Stimulated activated CD8-positive, alpha-beta memory T cell treated with anti-CD3 and anti-CD28 coated beads, Interleukin-2, amount 100 ng/mL, for 1 hour (primary cell): ENCODE measurements at places on chromosomes 3 and 15.

DNA sequence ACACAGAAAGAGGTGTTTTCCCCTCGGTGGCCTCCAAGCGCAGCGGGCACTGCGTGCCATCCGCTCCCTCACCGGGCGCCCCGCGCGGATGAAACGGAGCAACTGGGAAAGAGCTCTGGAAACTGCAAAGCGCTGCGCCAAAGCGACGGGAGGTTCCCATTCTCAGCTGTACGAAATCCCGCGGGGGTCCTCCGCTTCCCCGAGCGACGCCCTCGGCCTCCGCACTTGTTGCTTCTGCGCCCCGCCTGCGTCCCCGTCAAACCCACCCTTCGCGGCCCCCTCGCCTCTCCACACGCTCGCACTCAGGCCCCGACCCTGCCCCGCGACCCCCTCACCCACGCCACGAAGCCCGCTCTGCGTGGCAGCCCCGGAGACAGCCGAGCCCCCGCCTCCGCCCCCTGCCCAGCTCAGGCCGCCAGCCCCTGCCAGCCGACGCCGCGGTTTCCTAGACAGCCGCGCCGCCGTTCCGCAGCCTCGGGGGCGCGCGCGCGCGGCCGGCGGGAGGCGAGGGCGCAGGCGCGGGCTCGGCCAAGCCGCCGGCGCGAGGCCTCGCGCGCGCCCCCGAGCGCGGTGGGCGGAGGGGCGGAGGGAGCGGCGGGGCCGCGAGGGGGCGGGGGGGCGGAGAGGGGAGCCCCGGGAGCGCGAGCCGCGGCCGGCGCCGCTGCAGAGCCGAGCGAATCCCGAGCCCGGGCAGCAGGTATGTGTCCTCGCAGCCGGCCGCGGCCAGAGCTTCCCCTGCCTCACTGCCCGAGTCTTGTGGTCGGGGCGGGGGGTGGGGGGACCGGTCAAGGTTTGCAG is at the start of gene TMEM266:
TSS of gene TMEM266 (plus strand) at position 666 of the 798 bp plus-strand sequence. CDS start 74,279 bp downstream, outside the sequence.
- DNase-seq = no peak

- DNase-seq = no peak
These were observed 84.9 kb upstream of the TBL1XR1 start for GRCh38 chr3:177282119-177282655.

DNA sequence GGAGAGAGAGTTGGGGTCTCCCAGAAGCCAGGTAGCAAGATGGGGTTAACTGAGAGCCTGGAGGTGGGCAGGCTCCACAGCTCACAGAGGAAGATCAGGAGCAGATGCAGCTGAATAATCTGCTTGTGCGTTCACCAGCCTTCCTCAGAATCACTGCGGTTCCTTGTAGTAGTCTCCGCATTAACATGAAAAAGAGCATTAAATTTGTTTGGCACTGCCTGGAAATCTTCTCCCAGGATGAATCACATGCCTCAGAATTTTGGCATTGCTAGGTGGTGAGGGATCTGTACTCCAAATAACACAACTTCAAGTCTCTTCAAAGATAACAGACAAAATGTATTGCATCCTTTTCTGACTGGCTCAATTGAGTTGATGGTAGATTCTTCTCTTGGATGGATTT is 700.6 kb upstream of the ARRDC4 start:
- DNase-seq = no peak

DNA sequence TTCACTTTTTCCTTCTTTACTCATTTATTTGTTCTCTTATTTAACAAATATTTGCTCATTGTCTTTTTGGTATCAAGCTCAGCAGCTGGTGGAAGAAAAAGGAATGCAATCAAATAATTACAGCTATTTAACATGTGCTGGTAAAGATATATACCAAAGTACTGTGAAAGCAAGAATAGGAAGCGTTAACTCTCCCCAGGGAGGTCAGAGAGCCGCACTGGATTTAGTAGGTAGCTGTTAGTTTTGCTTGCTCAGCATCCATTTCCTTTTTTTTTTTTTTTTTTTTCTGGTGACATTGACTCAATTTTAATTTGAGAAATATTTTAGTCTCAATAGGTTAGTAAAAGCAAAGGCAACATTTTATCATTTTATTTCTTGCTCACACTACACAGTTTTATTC is 308.5 kb upstream of the MDFIC2 start:
- no peak for DNase-seq

GRCh38 chr3:144085964-144086363 is 114.3 kb downstream of the DIPK2A start:
- DNase-seq = no peak

GRCh38 chr3:99918715-99919114 is 101.1 kb downstream of the CMSS1 start:
- DNase-seq = no peak

DNA sequence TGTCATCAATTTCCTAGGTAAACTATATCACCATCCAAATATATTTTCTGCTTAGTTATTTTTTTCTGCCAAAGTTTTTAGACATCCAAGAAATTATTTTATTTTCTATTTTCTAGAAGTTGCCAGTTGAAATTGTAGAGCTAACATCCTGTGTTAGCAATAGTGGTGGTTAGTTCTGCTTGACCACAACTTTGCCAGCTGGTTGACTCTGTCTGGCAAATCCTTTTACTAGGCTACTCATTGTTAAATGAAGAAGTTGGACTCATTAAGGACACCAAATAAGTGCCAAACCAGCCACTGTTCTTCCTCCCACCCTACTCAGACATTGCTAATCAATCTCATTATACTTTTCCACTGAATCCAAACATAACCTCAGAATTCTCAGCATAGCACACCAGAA is 15.4 kb upstream of the CRBN start:
- no peak for DNase-seq
